Mesothelial cell of epicardium (in vitro differentiated cells): ENCODE measurements at places on chromosomes 7 and 10. TPM values are rescaled to one million over a fixed set of nuclear protein-coding genes. Genes with fewer than 3 reads are reported as not detected.

AS3MT gene
- total RNA-seq: 8.7 to 12.8 TPM (median 8.7 TPM) in 3 replicates

PDK4 gene
- total RNA-seq: 0.98 to 1.1 TPM (median 1.0 TPM) in 3 replicates

CH25H gene
- total RNA-seq: not detected in 3 replicates

CDK1 gene
- total RNA-seq: 41.9 to 42.4 TPM (median 42.3 TPM) in 3 replicates

GRCh38 chr7:53087274-53087673 lies 51.8 kb downstream of the POM121L12 start:
- no peaks in the 10 kb centered on the region for H3K4me1 ChIP-seq
- no peaks in the 10 kb centered on the region for H3K36me3 ChIP-seq
- no peak for DNase-seq
- no peak overlapping the region for H3K4me3 ChIP-seq

DNA sequence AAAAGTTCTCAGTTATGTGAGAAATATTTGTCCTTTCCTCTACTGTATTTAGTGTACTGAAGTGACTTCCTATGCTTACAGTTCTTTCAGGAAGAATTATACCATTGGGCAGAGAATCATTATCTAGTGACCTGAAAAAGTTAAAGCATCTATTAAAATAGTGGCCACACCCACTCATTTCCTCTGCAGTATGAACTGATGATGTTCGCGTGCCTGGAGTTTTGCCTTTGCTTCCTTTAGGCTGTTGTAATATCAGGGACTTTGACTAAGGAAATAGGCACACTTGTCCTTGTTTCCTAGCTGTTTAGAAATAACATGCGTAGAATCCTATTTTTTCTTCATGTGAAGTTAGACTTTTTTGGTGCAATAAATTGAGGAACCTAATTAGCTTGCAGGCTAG lies 100.7 kb downstream of the ZMYND11 start:
- H3K4me1 ChIP-seq: peaks cover 17% of the 10 kb centered on the region
- no peaks in the 10 kb centered on the region for H3K27me3 ChIP-seq
- peaks cover 12% of the 10 kb centered on the region for H3K36me3 ChIP-seq
- H3K4me3 ChIP-seq: no peak overlapping the region
- no peak for DNase-seq

DNA sequence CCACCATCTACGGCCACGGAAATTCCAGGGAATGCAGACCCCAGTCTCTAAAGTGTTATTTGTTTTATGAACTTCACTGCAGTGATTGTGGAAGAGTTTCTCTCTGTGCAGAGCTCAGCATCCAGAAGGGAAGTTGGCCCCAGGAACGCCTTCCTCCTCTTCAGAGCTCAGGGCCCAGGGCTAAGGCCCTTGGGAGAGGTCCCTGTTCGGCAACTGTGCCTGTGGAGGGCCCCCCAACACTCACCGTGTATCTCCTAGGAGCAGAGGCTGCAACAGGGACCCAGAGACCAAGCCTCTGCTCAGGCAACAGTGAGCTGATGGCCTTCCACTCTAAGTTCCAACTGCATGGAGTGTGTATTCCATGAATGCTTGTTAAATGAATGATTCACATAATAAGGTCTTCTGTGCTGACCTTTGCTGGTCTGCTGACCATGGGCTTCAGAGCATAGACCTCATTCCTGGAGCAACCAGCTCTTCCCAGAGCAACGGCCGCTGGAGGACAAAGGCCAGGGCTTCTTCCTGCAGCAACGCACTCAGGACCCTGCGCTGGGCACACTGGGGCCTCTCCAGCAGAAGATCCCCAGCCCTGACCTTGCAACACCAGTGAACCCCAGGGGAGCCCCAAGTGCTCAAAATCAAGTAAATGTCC lies 7.7 kb downstream of the DIP2C start:
- no peaks in the 10 kb centered on the region for H3K36me3 ChIP-seq
- DNase-seq: no peak
- H3K4me1 ChIP-seq: peaks cover 17% of the 10 kb centered on the region
- no peaks in the 10 kb centered on the region for H3K27me3 ChIP-seq
- H3K4me3 ChIP-seq: no peak overlapping the region
- H3K27ac ChIP-seq: no peak overlapping the region

DNA sequence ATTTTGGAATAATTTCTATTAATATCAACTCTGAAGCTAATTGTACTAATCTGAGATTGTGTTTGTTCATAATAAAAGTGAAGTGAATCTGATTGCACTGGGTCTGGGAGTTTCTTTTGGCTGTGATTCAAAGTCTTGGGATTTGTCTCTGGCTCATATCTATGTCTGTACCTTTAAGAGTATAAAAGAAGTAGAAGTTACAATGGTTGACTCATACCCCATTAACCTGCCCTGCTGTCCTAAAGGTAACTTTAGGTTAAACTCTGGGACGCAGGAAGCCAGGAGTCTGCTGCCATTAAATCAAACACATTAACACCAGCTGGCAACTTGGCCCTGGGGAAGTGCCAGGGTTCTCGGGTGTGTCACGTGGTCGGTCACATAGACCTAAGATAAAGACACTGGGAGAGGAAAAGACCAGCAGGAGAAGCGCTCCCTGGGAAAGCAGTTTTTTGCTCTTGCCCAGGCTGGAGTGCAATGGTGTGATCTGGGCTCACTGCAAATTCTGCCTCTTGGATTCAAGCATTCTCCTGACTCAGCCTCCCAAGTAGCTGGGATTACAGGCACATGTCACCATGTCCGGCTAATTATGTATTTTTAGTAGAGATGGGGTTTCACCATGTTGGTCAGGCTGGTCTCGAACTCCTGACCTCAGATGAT lies 17.8 kb downstream of the SCD start:
- peaks cover 24% of the 10 kb centered on the region for H3K36me3 ChIP-seq
- no peak overlapping the region for H3K4me3 ChIP-seq
- H3K27me3 ChIP-seq: no peaks in the 10 kb centered on the region

DNA sequence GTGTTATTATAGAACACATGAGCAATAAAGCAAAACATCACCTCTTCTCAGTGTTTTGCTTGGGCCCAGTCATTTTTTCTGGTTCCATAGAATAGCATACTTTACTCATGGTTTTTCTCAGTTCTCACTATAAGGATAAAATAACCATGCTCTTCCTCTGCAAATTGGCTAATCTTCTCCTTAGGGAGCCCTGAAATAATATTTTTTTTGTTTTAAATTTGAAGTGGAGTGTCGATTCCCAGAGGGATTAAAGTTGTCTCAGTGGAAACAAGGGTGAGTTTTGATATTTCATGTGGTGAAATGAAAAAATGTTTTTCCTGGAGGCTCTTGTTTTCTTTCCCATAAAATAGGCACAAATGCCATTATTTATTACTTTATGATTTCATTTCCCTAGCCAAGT lies 127.3 kb downstream of the NOC3L start:
- no peak for DNase-seq
- H3K27me3 ChIP-seq: peaks cover 17% of the 10 kb centered on the region
- no peak overlapping the region for H3K4me3 ChIP-seq
- peaks cover 13% of the 10 kb centered on the region for H3K4me1 ChIP-seq

DNA sequence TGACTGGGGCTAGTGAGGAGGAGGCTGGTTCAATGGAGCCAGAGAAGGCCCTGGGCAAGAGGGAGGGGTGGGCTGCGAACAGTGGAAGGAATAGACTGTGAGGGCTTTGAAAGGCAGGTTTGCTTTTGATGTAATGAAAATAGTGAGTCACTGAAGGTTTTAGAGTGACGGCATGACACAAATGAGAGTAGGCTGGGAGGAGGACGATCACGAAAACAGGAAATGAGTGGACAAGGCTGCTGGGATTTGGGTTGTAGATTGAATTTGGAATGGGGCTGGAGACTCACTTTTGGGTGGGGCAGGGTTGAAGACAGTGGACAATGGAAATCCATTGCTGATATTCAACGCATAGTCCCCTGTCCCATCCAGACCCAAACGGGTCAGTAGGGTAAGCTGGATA lies 139.6 kb downstream of the CDH23 start:
- H3K27ac ChIP-seq: no peak overlapping the region
- no peaks in the 10 kb centered on the region for H3K36me3 ChIP-seq
- no peak for DNase-seq
- peaks cover 37% of the 10 kb centered on the region for H3K4me1 ChIP-seq

- no peak overlapping the region for H3K4me3 ChIP-seq
- no peaks in the 10 kb centered on the region for H3K27me3 ChIP-seq
- peaks cover 6% of the 10 kb centered on the region for H3K4me1 ChIP-seq
- DNase-seq: no peak
- no peak overlapping the region for H3K27ac ChIP-seq
These were observed 342.6 kb upstream of the LRGUK start for GRCh38 chr7:133784486-133785001.

DNA sequence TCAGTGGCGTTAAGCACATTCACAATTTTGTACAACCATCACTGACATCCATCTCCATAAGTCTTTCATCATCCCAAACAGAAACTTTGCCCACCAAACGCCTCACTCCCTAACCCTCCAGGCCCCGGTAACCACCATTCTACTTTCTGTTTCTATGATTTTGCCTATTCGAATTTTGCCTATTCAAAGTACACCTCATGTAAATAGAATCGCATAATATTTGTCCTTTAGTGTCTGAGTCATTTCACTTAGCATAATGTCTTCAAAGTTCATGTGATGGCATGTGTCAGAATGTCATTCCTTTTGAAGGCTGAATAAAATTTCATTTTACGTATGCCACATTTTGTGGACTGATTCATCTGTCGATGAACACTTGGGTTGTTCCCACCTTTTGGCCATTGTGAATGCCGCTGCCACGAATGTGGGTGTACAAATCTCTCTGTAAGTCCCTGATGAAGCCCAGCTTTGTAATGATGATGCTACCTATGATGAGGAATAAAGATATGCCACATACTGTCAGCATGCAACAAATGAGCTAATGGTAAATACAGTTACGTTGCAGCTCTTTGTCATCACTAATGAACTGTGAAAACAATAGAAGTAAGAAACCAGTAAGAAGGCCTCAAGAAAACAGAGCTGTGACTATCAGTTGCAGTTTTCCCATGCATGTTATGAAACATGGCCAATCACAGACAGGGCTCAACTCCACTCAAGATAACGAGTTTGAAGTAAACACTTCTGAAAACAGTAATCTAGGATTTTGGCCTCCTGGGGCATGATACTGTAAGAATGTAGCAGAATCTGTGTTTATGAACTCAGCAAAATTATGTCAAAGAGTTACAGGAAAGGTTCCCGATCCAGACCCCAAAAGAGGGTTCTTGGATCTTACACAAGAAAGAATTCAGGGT lies 120.0 kb downstream of the ADAM12 start:
- peaks cover 4% of the 10 kb centered on the region for H3K4me1 ChIP-seq
- no peak for DNase-seq
- peaks cover 4% of the 10 kb centered on the region for H3K36me3 ChIP-seq
- H3K27ac ChIP-seq: no peak overlapping the region

- H3K27ac ChIP-seq: no peak overlapping the region
- no peaks in the 10 kb centered on the region for H3K27me3 ChIP-seq
- no peak for DNase-seq
- H3K36me3 ChIP-seq: no peaks in the 10 kb centered on the region
- H3K4me1 ChIP-seq: peaks cover 26% of the 10 kb centered on the region
- no peak overlapping the region for H3K4me3 ChIP-seq
These were observed 125.2 kb downstream of the DOCK4 start for GRCh38 chr7:112080978-112081377.

GRCh38 chr7:81430761-81431160 lies 339.1 kb downstream of the HGF start:
- H3K4me1 ChIP-seq: peaks cover 37% of the 10 kb centered on the region
- H3K4me3 ChIP-seq: no peak overlapping the region
- no peaks in the 10 kb centered on the region for H3K27me3 ChIP-seq
- peak overlapping the region; percentile 75 for H3K27ac ChIP-seq

DNA sequence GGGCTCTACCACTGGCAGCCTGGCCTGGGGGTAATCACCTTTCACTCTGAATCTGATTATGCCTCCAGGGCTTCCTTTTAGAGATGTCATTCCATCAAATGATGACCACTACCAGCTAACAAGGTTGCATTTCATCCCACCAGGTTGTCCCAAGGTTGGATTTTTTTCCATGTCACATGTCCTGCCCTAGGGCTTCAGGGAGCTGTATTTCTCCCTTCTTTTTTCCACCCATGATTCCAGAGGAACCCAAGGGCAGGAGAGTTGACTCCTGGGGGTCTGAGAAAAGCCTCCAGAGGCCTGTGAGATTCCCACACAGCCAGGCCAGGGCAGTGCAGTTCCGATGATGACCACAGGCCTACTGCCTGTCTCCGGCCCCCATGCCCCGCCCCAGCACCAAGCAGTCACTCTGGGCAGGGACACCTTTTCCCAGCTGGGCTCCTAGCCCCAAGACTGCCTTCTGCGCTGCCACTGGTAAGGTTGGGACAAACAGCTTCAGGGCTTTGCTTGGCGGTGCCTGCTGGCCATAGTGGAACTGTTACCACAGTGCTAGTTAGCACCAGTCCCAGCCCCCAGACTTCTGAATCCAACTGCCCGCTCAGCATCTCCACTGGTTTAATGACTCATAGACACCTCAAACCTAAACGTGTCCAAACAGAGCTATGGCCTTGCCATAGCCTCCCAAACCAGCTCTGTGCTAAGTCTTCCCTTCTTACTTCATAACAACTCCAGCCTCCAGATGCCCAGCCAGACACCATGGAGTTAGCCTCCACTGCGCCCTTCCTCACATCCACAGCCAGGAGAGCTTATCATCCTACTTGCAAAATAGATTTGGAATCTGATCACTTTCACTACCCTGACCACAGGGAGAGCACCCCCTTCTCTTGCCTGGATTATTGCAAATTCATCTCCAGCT lies 133.7 kb downstream of the ARHGAP22 start:
- H3K27me3 ChIP-seq: no peaks in the 10 kb centered on the region
- H3K27ac ChIP-seq: no peak overlapping the region
- no peaks in the 10 kb centered on the region for H3K36me3 ChIP-seq
- DNase-seq: no peak
- H3K4me3 ChIP-seq: no peak overlapping the region
- peaks cover 37% of the 10 kb centered on the region for H3K4me1 ChIP-seq

DNA sequence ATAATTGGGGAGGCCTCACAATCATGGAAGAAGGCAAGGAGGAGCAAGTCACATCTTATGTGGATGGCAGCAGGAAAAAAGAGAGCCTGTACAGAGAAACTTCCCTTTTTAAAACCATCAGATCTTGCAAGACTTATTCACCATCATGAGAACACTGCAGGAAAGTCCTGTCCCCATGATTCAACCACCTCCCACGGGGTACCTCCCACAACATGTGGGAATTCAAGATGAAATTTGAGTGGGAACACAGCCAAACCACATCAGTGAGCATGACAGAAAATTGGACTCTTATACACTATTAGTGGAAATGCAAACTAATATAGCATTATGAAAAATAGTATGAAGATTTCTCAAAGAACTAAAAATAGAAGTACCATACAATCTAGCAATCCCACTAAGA lies 271.2 kb downstream of the MAGI2 start:
- peaks cover 13% of the 10 kb centered on the region for H3K36me3 ChIP-seq
- H3K4me3 ChIP-seq: no peak overlapping the region
- peaks cover 8% of the 10 kb centered on the region for H3K27me3 ChIP-seq
- peaks cover 10% of the 10 kb centered on the region for H3K4me1 ChIP-seq
- H3K27ac ChIP-seq: no peak overlapping the region
